Left forelimb (tissue), 1 donor: ENCODE measurements at places on chromosomes 7 and 10.

GRCh38 chr10:13161857-13162271 is 506 bp downstream of the MCM10 start:
- no peak for DNase-seq

- DNase-seq, result no peak
These were observed 88.9 kb upstream of the NEBL start for GRCh38 chr10:20986049-20986448.

GRCh38 chr7:6430271-6430940 is 17.3 kb downstream of the DAGLB start:
- no peak for DNase-seq

DNA sequence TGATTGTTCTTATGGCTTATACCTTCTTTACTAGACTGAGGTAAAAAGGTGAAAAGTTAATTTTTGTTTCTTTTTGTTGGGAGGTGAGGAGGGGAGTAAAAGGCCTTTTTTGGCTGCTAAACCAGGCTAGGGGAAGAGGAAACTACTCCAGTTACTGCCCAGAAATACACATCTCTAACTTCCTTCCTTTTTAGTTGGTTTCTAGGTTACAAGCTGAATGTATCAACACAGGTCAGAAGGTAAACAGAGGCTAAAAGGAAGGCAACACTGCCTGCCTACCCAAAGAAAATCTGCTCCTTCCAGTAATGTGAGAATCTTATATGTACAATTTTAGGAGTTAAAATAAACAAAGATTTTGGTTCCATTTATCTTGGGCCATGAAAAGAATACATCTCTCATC is 140.4 kb downstream of the NRBF2 start:
- no peak for DNase-seq

- DNase-seq, result no peak
These were observed 20.4 kb upstream of the GPR37 start for GRCh38 chr7:124785994-124786393.

DNA sequence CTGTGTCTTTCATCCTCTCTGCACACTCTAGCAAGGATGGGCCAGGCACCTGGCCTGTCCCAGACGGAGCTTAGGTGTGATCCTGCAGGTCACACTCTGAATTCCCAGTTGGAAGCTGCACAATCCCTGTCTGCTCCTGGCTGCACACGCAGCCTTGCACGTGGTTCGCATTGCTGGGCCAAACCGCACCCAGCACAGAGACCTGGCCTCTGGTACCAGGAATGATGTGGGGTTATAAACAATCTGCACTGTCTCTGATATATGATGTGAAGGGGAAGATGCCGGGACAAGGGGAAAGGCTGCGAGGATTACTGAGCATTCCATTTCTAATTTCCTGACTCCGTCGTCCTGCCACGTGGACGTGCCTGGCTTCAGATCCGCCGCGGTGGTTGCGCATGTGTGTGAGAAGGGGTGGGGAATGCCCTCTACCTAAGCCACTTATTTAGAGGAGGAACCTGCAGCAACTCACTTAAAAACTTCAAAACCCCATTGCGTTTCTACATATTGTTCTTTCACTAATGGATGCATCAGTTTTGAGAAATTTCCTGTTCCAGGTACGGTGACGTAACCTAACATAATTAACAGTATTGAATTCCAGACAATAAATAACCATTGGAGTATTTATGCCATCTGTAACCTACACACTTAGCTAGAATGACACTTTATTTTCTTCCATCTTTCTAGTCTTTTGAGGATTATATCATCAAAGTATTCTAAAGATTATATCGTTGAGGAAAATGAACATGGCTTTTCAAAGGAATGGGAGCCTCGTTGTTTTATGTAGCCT is 559.7 kb upstream of the MGMT start:
- no peak for DNase-seq

DNA sequence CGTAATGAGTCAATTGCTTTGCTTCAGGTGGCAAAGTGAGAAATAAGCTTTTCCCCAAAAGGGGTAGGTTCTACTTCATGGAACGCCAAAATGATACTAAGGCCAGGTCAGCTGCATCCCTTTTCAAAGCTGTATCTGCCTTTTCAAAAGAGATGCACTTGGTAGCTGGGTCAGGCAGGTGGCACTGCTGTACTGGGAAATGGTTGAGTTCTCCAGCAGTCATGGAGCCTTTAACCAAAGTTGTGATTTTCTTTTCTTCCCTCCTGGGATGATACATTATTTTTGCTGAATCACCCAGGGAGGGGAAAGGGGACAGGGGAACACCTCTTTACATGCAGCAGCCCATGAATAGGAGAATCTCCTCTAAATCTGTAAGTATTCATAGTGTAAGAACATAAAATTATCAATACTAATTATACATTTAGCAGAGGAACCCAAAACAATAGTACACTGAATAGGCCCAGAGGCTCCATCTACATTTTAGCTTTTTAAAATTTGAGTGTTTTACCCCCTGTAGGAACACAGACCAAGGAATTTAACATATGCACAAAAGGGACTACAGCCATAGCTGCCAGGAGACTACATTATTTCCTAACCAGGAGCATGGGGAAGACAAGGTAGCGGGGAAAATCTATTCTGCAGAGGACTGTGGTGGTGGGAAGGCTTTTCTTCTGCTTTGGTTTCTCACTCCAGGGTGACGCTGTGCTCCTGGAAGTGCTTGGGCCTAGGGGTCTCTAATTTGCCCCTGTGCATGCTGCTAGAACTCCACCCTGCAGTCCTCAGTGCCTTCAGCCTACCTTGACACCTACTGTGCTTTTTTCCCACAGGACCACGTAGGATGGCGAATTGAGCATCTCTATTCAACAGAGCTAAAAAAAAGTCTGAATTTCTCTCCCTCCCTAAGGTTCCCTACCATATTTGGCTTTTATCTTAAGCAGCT is 6.4 kb upstream of the GPR22 start:
- DNase-seq, result peak; percentile 65

DNA sequence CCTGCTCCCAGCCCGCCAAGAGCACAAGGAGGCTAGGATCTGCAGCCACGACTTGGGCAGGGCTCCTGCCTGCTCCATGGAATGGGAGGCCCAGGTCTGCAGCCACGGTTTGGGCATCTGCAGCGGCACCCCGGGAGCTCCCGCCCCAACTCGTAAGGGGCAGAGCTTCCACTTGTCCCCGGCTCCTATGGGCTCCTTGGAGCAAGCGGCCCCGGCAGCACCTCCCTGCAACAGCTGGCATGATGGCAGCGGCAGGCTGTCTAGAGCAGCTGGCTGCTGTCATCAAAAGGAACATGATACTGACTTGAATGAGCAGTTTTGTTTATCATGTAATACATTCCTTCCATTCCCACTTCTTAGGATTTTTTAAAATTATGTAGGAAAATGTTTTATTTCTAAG is 684.0 kb upstream of the FOXK1 start:
- DNase-seq, result no peak

DNA sequence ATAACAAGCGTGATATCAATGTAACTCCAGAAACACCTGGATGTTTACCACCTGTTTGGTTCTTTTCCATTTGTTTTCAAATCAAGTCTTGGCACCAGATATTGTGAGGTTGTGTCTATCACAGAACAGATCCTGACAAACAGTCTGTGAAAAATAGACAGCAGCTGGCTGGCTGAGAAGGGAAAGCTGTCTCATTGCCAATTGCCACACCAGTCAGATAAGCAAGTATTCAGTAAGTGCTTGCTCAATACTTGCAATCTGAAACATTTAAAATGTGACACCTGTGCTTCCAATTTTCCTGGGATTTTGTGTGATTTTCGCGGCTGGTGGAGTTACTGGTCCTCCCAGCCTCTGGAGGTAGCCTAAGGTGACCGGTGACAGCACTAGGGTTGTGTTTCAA is 147.9 kb upstream of the MYO3A start:
- DNase-seq, result no peak

DNA sequence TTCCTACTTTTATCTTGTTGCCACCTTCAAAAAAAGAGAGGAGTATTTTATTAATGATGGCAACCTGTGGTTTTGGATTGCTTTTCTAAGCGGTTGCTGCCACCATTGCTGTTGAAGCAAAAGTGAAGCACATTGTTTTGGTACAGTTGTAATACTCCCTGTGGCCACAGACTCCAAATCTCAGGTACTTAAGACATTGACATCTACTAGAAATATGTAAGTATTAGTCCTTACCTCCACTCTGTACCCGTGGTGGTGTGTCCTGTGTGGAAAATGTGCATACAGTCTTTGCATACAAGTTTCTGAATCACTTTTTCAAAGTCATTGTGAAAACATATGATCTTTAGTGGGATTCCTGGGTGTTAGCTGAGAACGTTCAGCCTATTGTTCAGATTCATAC is 85.7 kb downstream of the ANLN start:
- no peak for DNase-seq

GRCh38 chr7:1579481-1580421 is 9.9 kb upstream of the PSMG3 start:
- peak; percentile 87 for DNase-seq

DNA sequence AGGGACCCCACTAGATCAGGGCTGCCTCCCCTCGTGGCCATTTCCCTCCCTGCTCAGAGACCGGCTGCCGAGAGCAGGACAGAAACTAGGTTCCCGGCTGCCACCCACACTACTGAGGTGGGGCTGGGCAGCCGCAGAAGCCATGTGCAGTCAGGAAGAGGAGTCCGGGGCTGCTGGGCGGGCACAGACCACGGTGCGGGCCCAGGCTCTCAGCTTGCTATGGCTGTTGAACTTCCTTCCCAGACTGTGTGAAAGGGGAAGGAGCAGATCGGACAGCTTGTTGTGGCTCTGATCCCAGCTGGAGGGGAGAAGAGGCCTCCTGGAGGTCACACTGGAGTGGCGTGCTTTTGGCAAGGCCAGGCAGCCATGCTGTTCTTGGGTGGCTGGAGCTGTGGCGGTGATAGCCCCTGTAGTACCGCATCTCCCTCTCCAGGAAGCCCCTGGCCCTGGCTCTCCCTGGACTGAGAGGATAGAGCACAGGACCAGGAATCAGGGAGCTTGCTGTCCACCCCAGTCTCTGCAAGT is 56.8 kb downstream of the HK1 start:
- no peak for DNase-seq

DNA sequence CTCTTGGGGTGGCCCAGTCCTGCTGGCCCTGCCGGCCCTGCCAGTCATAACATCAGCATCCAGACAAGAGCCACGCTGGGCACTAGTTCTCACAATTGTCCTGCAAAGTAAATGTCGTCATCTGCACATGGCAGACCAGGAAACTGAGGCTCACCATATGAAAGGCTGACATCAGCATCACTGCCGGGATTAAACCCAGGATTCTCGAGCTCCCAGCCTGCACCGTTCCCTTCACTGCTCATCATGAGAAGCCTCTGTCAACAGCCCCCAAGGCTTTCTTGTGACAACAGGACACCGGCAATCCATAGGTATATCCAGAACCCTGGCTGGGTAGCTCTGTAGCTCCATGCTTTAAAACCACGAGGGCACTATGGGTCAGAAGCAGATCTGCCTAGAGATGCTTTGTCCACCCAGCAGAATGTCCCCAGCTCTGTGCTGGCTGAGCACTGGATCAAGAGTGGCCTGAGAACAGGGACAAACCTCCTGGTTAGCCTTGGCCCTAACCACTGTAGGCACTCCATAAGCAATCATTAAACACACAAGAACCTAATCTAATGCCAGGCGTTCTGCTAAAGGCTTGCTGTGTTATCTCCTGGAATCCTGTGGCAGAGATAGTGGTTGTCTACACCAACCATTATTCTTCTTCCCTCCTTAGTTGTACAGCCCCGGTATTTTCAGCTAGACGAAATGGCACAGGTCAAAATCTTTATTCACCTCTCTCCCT is 41.2 kb upstream of the C10orf71 start:
- DNase-seq, result no peak

DNA sequence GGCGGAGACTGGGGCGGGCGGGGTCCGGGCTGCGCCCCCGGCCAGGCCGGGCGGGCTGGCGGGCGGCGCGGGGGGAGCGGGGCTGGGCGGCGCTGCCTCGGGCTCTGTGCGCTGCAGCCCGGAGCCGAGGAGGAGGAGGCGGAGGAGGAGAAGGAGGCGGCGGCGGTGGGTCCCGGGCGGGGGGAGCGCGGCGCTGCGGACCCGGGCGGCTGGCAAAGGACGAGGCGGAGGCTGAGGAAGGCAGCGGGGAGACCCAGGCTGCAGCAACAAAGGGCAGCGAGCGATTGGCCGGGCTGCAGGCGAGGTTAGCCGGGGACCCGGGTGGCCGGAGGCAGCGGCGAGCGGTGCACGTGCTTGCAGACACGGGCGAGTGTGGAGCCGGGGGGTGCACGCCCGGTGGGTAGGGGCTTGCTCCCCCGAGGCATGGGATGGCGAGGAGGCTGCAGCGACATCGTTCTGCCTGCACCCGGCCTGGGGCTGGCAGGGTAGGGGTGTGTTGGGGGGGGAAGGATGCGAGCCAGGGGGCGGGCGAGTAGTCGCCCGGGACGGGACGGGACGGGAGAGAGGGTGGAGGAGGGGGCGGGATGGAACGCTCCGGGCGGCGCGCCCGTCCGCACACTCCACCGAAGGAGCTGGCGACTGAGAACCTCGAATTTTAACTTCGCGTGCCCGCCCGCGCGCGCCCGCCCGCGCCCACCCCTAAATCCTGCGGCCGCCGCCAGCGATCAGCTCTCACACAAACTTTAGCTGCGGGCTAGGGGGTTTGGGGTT is 844 bp upstream of the KAT6B start:
- no peak for DNase-seq

- no peak for DNase-seq
These were observed 288.2 kb downstream of the POU6F2 start for GRCh38 chr7:39265641-39266591.

DNA sequence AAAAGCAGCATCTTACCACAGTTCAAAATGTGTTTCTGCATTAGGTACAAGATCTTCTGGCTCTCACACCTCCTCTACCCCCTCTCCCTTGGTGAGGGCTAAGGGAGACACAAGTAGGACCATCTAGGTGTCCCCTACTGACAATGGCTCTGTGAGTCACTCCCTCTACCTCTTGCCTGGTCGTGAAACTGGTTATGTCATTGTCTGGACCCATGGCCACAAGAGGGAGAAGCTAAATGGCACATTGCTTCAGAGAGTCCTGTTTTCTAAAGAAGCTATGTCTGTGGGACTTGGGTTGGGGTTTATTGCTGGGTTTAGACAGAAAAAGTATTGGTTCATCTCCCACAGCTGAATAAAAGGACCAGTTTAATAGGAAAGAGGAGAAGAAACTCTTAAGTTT is 4.0 kb upstream of the PLXNA4 start:
- no peak for DNase-seq

DNA sequence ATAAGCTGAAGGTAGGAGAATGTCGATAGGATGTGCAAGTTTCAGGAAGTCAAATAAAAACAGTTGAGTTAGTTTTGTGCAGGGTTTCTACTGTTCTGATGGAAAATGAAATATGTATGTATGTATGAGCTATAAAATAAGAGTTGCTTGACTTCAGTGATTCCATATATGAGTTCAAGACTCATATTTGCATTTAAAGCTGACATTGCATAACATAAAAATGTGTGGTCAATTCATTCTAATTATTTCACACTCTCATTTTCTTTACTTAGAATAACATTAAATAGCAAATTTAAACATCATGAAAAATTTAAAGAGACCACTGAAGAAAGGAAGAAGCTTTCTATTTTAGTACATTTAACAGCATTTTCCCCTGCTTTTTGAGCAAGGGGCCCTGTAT is 37.8 kb downstream of the IFIT5 start:
- DNase-seq, result no peak
